ENCODE measurements at places on chromosomes 4 and X. TPM values are rescaled to one million over a fixed set of nuclear protein-coding genes. Genes with fewer than 3 reads are reported as not detected.

GRCh38 chr4:74531963-74532794 is 87.2 kb downstream of the AREG start:
- DNase-seq: no peak
- peaks cover 38% of the 10 kb centered on the region for H3K4me1 ChIP-seq
- no peak overlapping the region for H3K27ac ChIP-seq
- no peaks in the 10 kb centered on the region for H3K27me3 ChIP-seq

Gene BEND2
- total RNA-seq: not detected

DNA sequence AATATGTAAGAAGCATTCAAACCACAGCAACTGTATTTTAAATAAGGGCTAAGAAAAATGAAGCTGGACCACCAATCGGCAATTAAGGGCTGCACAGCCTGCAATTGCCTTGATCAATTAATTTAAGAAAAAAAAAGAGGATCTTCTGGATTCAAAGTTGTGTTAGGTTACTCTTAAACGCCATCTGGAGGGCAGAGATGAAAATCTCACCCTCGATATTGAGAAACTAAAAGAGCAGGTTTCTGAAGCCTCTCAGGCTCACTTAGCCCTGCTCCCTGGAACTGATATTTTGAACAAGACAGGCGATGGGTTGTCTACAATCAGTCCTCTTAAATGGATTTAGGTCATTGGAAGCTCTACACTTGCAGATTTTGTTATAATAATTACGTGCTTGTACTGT is 579.4 kb downstream of the GRXCR1 start:
- H3K4me3 ChIP-seq: no peak overlapping the region
- H3K27ac ChIP-seq: no peak overlapping the region
- no peak for DNase-seq

DNA sequence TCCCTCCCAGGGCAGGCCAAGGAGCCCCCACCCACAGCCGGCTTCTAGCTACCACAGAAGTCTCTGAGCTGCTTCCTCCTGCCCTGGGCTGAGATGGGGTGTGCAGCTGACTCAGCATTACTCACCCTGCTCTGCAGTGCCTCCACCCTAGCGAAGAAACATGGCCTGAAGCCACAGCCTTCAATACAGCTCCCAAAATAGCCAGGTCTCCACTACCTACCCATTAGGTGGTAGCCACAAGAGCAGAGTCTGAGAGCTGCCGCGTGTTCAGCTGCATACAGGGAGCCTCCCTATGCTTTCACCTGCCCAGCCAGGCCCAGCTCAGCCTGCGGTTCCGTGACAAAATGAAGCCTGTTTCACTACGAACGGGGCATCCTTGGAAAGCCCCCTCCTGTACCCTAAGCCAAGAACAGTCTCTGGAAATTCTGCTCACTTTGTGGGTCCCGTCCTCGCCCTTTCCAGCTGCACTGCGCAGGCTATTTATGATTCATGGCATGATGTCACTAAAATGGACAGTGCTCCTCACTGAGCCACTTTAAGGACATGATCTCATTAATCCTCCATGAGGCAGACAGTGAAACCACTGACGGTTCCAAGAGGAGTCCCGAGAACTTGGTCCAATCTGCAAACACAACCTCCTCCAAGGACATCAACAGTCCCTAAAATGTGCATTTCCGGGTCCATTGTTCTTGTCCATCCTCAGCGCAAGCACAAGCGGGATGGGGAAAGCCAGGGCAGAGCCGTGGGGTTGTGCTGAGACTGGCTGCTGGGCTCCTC is 20.2 kb downstream of the WDR1 start:
- peak overlapping the region; percentile 73 for H3K27ac ChIP-seq
- DNase-seq: peak; percentile 70
- peaks cover 64% of the 10 kb centered on the region for H3K4me1 ChIP-seq

Gene PDCL2
- not detected for total RNA-seq

- H3K4me3 ChIP-seq: no peak overlapping the region
- H3K27me3 ChIP-seq: no peaks in the 10 kb centered on the region
- DNase-seq: no peak
- H3K4me1 ChIP-seq: peaks cover 2% of the 10 kb centered on the region
These were observed 119.6 kb downstream of the SHROOM3 start for GRCh38 chr4:76554630-76555029.

DNA sequence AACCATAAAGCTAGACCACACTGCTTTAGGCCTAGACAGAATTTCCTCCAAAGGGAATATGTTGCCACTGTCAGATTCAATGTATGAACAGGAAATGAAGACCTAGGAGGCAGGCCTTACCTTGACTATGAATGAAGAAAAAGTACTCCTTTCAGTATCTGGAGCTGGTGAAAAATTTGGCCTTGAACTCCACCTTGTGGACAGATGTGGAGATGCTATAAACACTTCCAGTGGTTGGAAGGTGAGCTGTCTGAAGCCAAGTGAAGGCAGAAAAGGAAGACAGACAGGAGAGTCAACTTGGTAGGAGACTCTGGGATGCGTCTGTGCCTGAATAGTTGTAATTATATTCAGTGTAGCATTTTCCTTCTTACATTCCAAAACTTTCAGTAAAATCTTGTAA is 17.2 kb downstream of the SPIN3 start:
- no peak overlapping the region for H3K27ac ChIP-seq
- no peaks in the 10 kb centered on the region for H3K27me3 ChIP-seq
- DNase-seq: peak; percentile 16
- H3K4me3 ChIP-seq: no peak overlapping the region

DNA sequence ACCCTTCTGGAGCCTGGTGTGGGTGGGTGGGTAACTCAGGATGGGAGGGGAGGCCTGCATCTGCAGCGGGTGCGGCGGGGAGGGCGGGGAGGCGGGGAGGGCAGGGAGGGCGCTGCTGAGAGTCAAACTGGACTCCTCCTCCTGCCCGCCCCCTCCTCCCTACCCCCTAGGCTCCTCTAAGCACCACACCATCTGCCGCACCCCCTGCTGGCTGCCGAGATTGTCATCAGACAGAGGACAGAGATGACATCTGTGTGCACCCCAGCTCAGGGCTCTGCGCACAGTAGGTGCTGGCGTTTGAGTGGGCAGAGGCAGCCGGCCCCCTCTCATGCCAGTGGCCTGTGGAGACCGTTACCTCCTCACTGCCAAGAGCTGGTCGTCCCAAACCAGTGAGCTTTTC is 10.6 kb upstream of the HMX1 start:
- H3K4me3 ChIP-seq: no peak overlapping the region
- H3K27ac ChIP-seq: no peak overlapping the region
- peaks cover 52% of the 10 kb centered on the region for H3K27me3 ChIP-seq
- no peaks in the 10 kb centered on the region for H3K4me1 ChIP-seq

Gene NAP1L2
- total RNA-seq: 1.4 TPM

DNA sequence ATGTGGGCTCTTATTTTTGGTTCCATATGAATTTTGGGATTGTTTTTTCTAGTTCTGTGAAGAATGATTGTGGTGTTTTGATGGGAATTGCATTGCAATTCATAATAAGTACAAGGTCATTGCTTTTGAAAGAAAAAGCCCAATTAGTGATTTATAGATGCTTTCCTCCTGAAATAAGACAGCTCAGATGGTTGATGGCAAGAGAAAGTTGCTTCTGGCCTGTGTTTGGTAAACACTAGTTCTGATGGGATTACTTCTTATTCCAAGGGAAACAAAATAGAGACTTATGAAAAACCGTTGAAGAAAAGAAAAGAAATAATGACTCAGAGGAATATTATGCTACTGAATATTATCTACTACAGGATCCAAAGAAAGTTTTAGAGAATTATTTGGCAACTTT is 144.9 kb downstream of the SPANXA1 start:
- no peak overlapping the region for H3K27ac ChIP-seq
- no peaks in the 10 kb centered on the region for H3K36me3 ChIP-seq
- H3K4me3 ChIP-seq: no peak overlapping the region
- DNase-seq: no peak
- no peaks in the 10 kb centered on the region for H3K27me3 ChIP-seq
- H3K4me1 ChIP-seq: no peaks in the 10 kb centered on the region
